Brain pericyte (primary cell): ENCODE measurements at places on chromosomes 3 and 15.

DNA sequence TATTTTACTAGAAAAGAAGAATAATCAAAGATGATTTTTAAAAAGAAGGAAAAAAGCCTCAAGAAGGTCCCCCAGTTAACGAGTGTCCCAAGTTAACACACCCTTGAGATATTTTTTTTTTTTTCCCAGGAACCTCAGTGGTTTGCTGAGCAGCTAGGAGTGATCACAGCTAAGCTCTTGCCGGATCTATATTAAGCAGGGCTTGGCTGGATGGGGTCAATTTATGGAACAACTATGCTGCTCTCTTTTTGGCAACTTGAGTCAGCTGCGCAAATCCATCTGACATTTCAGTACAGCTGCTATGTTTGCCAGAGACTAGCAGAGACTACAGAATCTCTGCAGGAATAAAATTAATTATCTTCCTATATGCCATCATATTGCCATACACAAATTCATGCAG lies at the start of gene LMOD3:
TSS of gene LMOD3 (minus strand) at position 193 of the 400 bp plus-strand sequence. CDS start 209 bp downstream, outside the sequence.
- no peak for DNase-seq

GRCh38 chr15:50594311-50594710 lies 47.8 kb upstream of the USP50 start:
- no peak for DNase-seq

- DNase-seq, result no peak
Measured at GRCh38 chr3:138031536-138031935, 21.6 kb downstream of the CLDN18 start.

DNA sequence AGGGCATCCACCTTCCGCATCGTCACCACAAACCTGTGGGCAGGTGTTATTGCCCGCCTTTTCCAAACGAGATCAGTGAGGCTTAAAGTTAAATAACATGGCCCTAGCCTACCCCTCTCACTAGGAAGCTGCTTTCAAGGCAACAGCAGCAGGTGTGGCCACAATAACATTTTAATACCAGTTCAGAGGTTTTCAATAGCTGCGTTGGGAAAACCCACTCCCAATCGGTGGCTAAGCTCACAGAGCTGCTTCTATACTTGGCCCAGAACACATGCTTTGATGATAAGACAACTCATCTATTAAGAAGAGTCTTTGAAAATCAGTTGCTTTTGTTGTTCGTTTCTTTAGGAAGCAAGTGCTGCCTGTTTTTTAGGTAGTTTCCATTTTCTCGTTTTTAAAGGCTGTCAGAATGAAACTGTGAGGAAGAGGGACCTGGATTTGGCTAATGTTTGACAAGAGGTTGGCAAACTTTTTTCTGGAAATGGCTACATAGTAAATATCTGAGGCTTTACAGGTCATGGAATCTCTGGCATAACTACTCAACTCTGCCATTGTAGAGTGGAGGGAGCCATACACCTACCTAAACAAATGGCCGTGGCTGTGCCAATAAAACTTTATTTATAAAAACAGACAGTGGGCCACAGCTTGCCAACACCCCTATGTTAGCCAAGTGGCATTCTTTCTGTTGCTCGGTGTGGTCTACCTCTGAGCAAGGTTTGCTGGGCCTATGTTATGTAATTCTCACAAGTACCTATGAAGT lies 179.6 kb downstream of the FEZF2 start:
- no peak for DNase-seq

GRCh38 chr15:31148297-31149087 lies 47.0 kb upstream of the TRPM1 start:
- DNase-seq, result no peak

- no peak for DNase-seq
Measured at GRCh38 chr3:46202535-46202934, 5.6 kb downstream of the CCR1 start.

GRCh38 chr15:43249236-43249635 lies 17.5 kb downstream of the TGM5 start:
- no peak for DNase-seq

DNA sequence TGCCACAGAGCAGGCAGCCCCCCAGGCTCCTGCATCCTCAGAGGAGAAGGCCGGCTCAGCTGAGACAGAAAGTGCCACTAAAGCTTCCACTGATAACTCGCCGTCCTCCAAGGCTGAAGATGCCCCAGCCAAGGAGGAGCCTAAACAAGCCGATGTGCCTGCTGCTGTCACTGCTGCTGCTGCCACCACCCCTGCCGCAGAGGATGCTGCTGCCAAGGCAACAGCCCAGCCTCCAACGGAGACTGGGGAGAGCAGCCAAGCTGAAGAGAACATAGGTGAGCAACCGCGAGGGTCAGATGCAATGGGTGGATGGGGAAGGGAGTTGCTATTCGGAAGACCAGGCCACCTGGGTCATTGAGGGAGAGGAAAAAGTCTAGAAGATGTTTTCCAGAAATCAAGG lies 53.0 kb downstream of the GAP43 start:
- no peak for DNase-seq

DNA sequence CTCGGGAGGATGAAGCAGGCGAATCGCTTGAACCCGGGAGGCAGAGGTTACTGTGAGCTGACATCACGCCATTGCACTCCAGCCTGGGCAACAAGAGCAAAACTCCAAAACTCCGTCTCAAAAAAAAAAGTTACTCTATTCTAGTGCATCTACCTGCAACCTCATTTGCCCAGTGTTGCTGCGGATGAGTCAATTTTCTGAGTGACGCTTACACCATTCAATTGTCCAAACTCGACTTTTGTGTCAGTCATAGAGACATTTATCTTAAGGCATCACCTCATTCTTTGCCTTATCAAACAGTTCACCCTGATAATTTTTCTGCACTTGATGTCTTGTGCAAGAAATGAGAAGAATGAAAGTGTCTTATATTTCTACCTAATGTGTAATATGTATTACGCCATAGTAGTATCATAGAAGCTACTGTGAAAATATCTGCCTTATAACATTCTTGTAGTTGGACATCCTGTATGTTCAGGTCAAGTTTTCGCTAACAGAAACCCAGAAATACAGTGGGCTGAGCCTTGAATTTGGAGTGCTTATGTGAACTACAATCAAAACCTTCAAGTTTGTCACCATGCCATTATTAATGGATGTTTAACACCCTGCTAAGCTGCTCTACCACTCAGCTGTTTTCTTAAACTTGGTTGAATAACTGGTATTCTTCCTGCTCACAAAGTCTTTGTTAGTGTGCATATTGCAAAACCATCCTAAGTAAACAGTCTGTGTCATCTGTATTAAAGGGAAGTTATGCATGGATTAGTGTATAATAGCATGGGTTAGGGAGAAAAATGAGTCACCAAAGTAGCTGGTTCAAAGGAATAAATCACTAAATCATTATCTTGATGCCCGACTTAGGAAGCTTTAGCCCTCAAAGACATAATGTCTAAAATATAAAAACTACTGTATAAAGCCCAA lies 531.0 kb upstream of the NR2F2 start:
- DNase-seq, result peak; percentile 40

DNA sequence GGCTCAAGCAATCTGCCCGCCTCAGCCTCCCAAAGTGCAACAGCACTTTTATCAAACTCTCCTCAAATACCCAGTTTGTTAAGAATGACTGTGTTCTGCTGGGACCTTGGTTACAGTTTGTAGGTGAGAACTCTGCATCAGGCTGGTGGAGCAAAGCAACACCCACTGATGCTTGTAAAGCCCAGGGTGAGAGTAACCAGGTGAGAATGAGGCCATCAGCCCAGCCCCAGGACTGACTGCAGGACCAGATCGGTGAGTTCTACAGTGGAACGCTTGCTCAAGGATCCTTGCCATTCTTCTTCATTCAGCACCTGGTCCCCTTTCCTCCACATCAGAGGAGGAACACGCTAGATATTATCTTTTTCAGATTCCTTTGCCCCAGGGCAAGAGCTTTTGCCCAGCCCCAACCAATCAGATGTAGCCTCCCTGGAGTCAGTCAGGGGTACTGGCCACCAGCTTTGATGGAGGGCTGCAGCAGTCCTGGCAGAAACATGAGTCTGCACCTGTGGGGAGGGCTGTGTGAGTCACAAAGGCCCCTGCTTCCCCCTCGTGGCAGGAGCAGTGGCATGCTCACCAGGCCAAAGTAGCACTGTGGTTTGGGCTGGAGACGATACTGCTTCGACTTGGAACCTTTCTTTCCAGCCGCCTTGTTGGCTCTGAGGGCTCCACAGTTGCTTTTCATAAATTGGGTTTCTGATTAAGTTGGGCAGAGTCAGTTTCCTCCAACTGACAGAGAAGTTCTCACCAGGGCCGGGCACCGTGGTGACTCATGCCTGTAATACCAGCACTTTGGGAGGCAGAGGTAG lies 3.5 kb upstream of the SHISA5 start:
- no peak for DNase-seq

- no peak for DNase-seq
Measured at GRCh38 chr3:154398084-154398967, 31.7 kb downstream of the GPR149 start.

DNA sequence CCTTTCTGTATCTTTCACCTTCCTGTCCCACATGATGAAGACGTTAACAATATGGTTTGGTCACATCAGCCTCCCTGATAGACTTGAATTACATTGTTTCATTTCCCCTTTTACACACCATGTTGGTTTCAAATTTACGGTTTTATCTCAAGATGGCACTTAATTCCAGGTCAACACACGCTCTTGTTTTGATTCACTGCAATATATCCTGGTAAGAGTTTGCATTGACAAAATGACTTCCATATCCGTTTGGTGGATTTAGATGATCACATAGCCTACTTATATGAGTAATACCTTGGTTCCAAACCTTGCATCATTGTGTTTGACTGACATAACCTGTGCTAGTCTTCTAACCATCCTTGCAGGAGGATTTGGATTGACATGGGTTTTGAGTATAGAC lies 499.4 kb downstream of the ROBO1 start:
- no peak for DNase-seq

DNA sequence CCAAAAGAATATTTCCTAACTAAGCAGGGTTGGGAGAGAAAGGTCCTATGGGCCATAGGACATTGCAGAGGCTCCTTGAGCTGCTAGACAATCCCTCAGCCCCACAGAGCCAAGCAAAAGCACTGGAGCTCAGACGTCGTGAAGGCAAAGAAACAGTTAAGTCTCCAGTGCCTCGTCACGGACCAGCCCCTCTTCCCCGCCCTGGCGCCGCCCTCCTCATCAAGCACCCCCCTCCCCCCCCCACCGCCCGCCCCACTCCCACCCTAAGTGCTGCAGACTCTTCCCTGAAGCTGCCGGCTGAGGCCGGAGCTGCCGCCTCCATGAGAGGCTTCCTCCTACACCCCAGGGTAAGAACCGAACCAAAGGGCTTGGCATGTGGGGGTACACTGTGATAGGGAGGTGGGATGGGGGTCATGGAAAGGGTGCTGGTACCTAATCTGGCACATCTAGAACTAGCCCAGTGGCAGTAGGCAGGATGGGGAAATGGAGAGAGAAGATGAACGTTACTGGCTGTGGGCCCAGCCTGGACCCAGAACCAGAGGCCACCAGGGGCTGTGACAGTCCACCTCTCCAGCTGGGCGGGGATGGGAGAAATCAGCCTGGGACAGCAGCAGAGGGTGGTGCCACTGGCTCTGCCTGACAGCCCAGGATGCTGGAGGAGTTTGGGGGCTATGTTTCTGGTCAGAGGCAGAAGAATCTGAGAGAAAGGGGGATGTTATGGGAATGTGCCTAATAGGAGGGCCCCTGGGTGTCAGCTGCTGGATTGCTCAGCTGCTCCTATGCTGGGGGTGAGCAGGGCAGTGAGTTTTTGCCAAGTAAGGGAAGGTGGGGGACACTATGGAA lies at the start of gene MAP1A:
TSS of gene MAP1A (plus strand) at position 255 of the 843 bp plus-strand sequence. CDS start 3,866 bp downstream, outside the sequence.
- DNase-seq, result no peak
